ENCODE measurements at places on chromosomes 1 and 21.

GRCh38 chr1:38615680-38616079, 243.9 kb downstream of the RRAGC start:
- DNase-seq = no peak

GRCh38 chr1:160338580-160338979, 4.5 kb downstream of the COPA start:
- peak; percentile 20 for DNase-seq

- no peak for DNase-seq
These were observed 130.9 kb upstream of the AJAP1 start for GRCh38 chr1:4523551-4523950.

DNA sequence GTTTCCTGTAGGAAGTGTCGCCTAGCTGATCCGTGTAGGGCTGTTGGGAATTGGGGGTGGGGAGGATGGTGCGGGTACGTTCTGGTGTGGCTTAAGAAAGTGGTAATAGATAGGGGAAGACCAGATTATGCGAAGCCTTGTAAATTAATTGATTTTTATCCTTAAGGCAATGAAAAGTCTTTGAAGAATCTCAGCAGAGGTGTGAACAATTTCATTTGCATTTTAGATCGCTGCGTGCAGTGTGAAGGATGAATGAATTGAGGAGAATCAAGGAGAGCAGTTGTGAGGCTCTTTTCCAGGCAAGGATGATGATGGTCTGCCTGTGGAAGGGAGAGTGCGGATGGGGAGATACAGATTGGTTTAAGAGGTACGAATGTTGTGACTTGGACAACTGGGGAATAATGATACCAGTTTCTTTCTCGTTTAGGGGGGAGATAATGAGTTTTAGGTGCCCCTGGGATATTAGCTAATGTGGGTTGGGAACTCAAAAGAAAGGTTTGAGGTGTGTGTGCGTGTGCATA, 813 bp upstream of the DEDD start:
- DNase-seq = no peak

DNA sequence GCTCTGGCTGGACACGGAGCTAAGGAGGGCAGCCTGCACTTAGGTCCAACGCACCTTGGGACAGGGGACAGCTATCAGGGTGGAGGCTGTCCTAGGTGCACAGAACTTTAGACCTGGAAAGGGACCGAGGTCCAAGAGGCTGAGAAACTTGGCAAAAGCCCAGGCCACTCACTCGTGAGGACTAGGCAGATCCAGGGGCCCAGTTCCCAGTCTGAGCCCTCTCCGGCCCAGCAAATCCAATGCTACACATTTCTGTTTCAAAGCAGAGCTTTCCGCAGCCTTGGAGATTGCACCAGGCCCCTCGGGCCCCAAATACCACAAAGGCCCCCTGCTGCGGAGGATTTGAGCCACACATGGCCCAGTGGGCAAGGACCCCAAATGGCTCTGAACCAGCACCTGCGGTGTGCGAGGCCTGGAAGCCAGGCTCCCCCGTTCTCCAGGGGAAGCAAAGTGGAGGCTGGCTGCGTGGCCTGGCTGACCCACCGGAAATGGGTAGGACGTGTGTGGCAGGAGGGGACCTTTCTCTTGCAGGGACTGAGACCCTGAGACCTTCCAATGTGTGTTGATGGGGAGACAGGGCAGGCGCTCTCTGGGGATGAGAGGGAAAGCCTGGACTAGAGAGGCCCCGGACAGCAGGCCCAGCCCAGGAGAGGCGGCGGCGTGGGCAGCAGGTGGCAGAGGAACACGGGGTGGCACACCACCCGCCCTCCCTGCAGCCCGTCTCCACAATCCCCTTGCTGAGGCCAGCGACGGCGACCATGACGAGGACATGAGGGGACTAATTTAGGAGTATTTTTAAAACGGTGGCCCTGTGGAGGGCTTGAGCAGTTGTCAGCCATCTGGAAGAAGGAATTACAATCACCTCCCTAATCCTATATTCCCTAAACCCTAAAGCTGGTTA, 118.7 kb downstream of the CASZ1 start:
- DNase-seq = no peak

DNA sequence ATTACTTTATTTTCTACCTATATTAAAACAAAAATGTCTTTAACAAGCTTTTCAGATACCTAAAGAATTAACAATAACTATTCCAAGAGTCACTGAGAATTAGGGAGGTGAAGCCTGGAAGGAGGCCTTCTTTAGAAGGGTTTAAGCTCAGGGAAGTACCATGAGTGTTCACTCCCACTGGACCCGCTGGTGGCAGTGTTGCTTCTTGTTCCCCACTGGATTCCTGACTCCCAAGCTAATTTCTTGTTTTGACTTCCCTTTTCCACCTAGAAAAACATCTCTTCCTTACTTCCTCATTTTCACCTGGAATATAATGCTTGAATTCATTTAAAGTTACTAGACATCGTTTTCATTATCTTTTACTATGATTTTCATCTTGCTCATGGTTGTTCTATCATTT, 264.2 kb downstream of the HMCN1 start:
- no peak for DNase-seq

DNA sequence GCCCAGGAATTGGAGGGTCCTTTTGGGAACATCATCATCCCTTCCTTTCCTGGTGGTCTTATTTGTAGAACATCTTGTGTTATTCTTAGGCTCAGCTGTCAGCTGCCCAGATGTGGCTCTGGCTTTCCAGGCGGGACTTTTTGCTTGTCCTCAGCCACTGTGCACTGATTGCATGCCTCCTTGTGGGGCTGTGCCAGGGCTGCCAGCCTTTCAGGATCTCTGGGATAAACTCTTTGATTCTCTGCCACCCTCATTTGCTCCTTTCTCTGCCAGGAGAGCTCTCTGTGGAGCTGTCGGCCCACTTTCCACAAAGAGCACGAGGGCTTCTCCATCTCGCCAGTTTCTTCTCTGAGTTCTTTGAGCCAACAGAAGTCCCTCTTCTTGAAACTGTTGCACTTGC, 63.1 kb downstream of the PTPRU start:
- no peak for DNase-seq

- peak; percentile 77 for DNase-seq
These were observed 35.9 kb downstream of the USP24 start for GRCh38 chr1:55179177-55179835.

- peak; percentile 42 for DNase-seq
These were observed 62.8 kb upstream of the KIF26B start for GRCh38 chr1:245091818-245092637.

- DNase-seq = no peak
These were observed 25.2 kb upstream of the SSX2IP start for GRCh38 chr1:84715342-84716019.

DNA sequence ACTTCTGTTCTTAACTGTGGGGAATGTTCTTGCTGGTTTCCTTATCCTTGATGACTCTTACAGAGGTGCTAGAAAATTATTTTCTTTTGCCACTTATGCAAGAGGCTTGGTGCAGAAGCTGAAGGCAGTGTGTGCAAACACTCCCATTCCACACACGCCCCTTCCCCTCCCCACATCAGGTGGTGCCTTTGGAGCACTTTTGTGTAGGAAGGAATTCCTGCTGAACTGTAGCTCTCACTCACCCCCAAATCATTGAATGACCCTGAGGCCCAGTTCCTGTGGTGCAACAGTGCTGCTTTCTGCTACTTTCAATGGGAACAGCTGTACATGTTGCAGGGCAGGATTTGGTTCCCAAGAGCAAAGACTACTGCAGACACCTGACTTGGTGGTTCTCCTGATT, 101.8 kb downstream of the CD247 start:
- DNase-seq = no peak

DNA sequence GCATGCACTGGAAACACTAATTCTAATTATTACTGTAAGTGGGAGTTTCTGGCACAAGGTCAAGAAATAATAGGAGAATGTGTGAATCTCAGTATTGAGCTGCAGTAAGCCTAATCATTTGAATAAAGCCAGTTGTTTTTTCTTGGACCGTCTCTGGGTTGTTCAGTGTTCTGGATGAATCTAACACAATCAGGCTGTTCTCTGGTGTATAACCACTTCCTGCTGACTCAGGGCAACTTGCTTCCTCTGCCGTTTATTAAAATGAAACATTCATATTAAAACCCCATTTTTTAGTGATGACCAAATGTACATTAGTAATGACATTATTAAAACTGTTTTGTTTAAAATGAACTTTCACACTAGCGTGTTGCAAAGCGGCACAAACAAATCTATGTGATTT, 273.1 kb upstream of the SNX7 start:
- DNase-seq = peak; percentile 51

GRCh38 chr1:208185801-208186231, 58.4 kb downstream of the PLXNA2 start:
- no peak for DNase-seq

GRCh38 chr1:8461351-8462110, 143.6 kb downstream of the SLC45A1 start:
- no peak for DNase-seq

DNA sequence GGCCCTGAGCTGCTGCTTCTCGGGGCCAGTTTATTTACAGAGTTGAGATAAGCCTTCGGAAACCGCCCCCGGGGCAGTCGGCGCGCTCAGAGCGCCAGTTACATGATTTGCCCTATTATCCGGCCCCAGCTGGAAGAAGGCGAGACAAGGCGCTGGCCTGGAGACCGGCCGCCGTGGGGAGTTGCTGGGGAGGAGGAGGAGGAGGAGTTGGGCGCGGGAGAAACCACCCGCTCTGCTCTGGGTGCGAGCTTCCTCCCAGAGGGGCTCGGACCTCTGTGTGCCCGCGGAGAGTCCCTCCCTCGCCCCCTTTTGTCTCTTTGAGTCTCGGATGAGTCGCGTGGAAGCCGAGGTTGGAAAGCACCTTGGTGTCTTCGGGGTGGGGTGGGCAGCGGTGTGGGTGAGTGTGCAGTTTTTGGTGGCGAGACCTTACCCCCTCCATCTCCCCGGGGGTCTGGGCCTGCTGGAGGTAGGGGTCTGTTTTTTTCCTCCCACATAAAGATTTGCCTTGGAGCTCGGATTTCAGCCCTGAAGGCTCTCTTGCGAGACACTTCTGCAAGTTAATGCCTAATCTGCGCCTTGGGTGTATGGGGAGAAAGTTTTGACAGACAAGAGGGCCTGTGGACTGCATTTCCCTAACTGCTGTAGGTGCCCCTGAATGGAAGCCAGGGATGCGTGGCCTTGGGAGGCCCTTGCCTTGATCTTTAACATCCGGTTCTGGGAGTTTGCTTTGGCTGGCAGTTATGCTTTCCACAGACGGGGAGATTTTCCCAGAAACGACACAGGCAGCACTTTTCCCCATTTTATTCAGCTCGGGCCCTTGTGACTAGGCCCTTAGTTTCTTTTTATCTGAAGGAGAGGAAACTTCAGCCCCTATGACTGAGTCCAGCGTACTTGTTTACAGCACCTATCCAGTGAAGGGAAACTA, 80.0 kb downstream of the NDUFS5 start:
- peak; percentile 53 for DNase-seq

- no peak for DNase-seq
These were observed 144.1 kb downstream of the PCP4 start for GRCh38 chr21:40011371-40011770.

DNA sequence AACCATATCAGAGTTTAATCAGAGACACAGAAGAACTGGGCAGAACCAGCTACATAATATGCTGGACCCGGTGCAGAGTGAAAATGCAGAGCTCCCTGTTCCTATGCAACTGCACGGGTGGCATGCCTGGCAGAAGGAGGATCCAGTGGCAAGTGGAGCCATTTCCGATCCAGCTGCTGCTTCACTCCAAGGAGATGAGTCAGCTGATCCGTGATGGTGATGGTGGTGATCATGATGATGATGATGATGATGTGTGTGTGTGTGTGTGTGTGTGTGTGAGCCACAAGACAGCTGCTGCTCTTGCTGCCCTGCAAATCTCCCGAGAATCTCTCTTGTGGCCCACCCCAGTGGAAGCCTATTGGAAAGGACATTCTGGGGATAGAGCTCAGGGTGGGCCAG, 133.0 kb downstream of the URB2 start:
- DNase-seq = no peak

- DNase-seq = no peak
These were observed 34.8 kb upstream of the ATP6V1G3 start for GRCh38 chr1:198575292-198575691.

GRCh38 chr1:11875094-11875493, 16.3 kb upstream of the NPPB start:
- no peak for DNase-seq

- no peak for DNase-seq
These were observed 28.6 kb downstream of the CAMSAP2 start for GRCh38 chr1:200767321-200767720.

DNA sequence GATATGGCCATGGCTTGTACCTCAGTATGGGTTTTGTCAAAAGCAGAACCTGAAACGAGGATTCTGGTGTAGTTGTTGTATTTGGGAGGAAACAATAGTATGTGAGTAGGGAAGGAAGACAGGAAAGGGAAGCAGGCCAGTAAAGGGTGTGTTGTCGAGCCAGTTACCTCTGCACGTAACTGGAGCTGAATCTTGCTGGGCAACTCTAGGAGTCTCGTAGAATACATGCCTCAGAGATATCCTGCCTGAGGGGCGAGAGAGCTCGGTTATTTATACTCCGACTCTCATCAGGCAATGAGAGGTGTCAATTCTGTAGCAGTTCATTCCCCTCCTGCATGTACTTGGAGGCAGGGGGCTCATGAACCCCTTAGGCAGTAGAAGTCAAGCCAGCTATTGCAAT, 45.9 kb upstream of the KIF26B start:
- DNase-seq = no peak

- DNase-seq = no peak
These were observed 304 bp downstream of the PLPPR5 start for GRCh38 chr1:99004254-99004860.

DNA sequence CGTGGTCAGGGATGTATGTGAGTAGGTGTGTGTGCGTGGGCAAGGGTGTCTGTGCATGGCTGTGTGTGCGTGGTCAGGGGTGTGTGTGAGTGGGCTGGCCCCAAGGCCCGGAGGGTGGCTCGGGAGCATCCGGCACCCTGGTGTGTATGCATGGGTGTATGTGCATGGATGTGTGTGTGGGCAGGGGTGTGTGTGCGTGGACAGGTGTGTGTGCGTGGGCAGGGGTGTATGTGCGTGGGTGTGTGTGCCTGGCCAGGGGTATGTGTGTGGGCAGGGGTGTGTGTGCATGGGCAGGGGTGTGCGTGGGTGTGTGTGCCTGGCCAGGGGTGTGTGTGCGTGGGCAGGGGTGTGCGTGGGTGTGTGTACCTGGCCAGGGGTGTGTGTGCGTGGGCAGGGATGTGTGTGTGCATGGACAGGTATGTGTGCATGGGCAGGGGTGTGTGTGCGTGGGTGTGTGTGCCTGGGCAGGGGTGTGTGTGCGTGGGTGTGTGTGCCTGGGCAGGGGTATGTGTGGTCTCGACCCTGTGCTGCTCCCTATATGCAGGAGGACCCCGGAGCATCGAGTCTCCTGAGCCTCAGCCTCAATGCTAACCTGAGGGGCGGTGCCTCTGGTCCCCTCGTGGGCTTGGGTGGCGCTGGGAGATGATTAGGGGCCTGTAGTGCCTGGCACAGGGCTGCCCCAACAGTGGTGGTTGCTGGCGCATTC, 16.3 kb downstream of the ARHGEF16 start:
- no peak for DNase-seq
